A673 (cell line): ENCODE measurements at places on chromosomes 3 and 15. TPM values are rescaled to one million over a fixed set of nuclear protein-coding genes. Genes with fewer than 3 reads are reported as not detected.

ANKRD28 gene
- total RNA-seq: 29.9 and 36.9 TPM in 2 replicates

PHC3 gene
- total RNA-seq: 49.2 and 55.4 TPM in 2 replicates

DNA sequence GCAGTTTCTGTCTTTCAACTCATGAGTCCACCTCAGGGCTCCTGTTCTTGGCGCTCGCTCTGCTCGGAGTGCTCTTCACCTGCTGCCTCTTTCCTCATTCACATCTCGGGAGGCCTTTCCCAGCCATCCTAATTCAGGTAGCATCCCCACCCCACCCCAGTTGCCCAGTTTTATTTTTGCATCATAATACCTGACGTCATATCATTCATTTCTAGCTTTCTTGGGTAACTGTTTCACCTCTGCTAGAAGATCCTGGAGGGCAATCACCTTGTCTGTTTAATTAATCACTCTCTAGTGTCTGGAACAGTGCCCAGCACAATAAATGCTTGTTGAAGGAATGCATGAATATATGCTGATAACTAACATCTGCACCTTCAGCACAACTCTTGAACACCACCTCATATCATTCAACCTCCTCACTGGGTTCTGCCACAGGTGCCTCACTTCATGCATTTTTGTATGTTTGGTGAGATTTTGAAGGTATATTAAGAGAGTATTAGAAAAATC lies 7.6 kb downstream of the NUSAP1 start:
- no peaks in the 10 kb centered on the region for H3K27me3 ChIP-seq
- H3K27ac ChIP-seq: no peak overlapping the region
- H3K36me3 ChIP-seq: peaks cover 76% of the 10 kb centered on the region
- H3K4me1 ChIP-seq: peaks cover 7% of the 10 kb centered on the region

- H3K4me3 ChIP-seq: no peak overlapping the region
- no peaks in the 10 kb centered on the region for H3K4me1 ChIP-seq
- no peaks in the 10 kb centered on the region for H3K36me3 ChIP-seq
- H3K27me3 ChIP-seq: no peaks in the 10 kb centered on the region
Observed at GRCh38 chr3:13053893-13054292, 19.3 kb downstream of the IQSEC1 start.

- no peak overlapping the region for H3K4me3 ChIP-seq
- H3K36me3 ChIP-seq: peaks cover 13% of the 10 kb centered on the region
- no peaks in the 10 kb centered on the region for H3K27me3 ChIP-seq
- H3K27ac ChIP-seq: no peak overlapping the region
- H3K4me1 ChIP-seq: no peaks in the 10 kb centered on the region
Observed at GRCh38 chr15:40578892-40579291, 9.8 kb downstream of the RPUSD2 start.

- no peaks in the 10 kb centered on the region for H3K27me3 ChIP-seq
- H3K4me1 ChIP-seq: peaks cover 58% of the 10 kb centered on the region
- no peak overlapping the region for H3K27ac ChIP-seq
- H3K36me3 ChIP-seq: no peaks in the 10 kb centered on the region
- H3K4me3 ChIP-seq: no peak overlapping the region
Observed at GRCh38 chr15:98855067-98855814, 152.4 kb downstream of the PGPEP1L start.
